ENCODE measurements at places on chromosomes 4 and X. TPM values are rescaled to one million over a fixed set of nuclear protein-coding genes. Genes with fewer than 3 reads are reported as not detected.
A peak's percentile ranks its signal among the peaks of the same experiment; 100 is the strongest.

GRCh38 chrX:131571348-131571747 lies 27.5 kb downstream of the OR13H1 start:
- DNase-seq, result no peak
- no peaks in the 10 kb centered on the region for H3K4me1 ChIP-seq
- no peak overlapping the region for H3K4me3 ChIP-seq
- no peaks in the 10 kb centered on the region for H3K36me3 ChIP-seq
- peaks cover 26% of the 10 kb centered on the region for H3K27me3 ChIP-seq
- H3K27ac ChIP-seq, result no peak overlapping the region

GRCh38 chr4:163606896-163607691 lies 112.6 kb downstream of the TMA16 start:
- no peak overlapping the region for H3K27ac ChIP-seq
- H3K4me1 ChIP-seq, result no peaks in the 10 kb centered on the region
- H3K36me3 ChIP-seq, result no peaks in the 10 kb centered on the region

- no peak for DNase-seq
- H3K4me3 ChIP-seq, result no peak overlapping the region
- no peak overlapping the region for H3K27ac ChIP-seq
- H3K27me3 ChIP-seq, result no peaks in the 10 kb centered on the region
- H3K36me3 ChIP-seq, result no peaks in the 10 kb centered on the region
These were observed 24.6 kb upstream of the MOB1B start for GRCh38 chr4:70877556-70877955.

GRCh38 chr4:73053076-73053475 lies 16.4 kb downstream of the COX18 start:
- DNase-seq, result no peak
- H3K27ac ChIP-seq, result no peak overlapping the region
- no peak overlapping the region for H3K4me3 ChIP-seq
- H3K27me3 ChIP-seq, result no peaks in the 10 kb centered on the region
- H3K4me1 ChIP-seq, result no peaks in the 10 kb centered on the region

DNA sequence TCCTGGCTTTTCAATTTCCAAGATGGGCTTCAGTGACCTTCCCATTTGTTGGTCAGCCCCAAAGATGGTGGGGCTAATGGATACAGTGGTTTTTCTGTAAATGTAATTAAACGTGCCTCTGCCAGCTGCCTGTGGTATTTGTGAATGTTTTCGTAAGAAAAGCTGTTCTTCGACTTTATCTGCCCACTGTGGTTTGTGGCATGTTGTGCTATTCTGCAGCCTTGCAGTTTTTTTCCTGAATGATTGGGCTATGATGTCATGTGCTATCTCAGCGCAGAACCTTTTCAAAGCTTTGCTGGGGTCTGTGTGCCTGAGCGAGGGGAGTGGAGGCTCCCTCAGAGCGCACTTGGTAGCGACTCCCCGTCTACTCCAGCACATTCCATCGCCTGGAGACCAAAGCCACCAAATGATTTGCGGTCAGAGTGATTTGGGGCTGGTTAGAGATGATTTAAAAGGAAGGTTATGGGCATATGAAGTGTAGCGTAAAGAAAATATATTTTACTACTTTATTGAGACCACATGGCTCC lies 137.5 kb downstream of the PALLD start:
- DNase-seq, result no peak
- no peak overlapping the region for H3K27ac ChIP-seq
- H3K4me1 ChIP-seq, result no peaks in the 10 kb centered on the region
- no peak overlapping the region for H3K4me3 ChIP-seq

- H3K36me3 ChIP-seq, result no peaks in the 10 kb centered on the region
- H3K4me3 ChIP-seq, result no peak overlapping the region
- H3K27me3 ChIP-seq, result peaks cover 6% of the 10 kb centered on the region
- no peak for DNase-seq
These were observed 5.6 kb downstream of the TMEM255A start for GRCh38 chrX:120305531-120306141.

DNA sequence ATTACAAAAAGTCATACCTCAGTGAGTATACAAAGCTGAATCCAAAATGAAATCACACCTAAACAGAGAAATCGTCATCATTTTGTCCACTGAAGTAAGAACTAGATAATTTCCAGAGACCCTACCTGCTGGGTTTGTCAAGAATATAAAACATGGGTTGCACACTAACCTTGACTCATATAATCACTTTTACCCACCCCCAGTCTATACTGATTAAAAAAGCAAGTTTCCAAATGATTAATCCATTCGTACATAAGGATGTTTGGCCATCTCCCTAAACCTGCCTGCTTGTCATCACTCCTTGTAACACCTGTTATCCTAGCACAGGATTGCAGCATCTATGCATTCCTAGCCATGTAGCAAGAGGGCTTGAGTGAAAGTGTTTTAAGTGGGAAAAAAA lies 4.7 kb downstream of the RAP2C start:
- H3K27me3 ChIP-seq, result no peaks in the 10 kb centered on the region
- H3K4me1 ChIP-seq, result no peaks in the 10 kb centered on the region
- H3K27ac ChIP-seq, result no peak overlapping the region
- H3K4me3 ChIP-seq, result no peak overlapping the region
- no peak for DNase-seq

DNA sequence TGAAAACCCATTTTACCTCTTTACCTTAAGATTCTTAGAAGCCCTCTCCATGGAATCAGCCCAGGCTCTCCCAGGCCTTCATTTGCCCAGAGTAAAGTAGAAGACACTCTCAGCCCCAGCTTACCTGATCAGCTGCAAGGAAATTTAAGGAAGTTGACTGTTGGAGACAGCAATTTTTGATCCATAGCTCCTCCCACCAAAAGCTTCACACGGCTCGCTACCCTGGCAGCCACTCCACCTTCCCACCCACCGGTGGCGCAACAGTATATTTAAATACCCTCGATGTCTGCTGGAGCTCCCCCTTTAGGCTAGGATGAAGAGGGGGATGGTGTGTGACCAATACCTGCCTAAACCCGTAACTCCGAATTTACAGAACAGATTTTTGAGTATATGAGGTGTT lies 75.4 kb downstream of the MBNL3 start:
- H3K27ac ChIP-seq, result no peak overlapping the region
- no peaks in the 10 kb centered on the region for H3K4me1 ChIP-seq
- no peaks in the 10 kb centered on the region for H3K36me3 ChIP-seq
- no peaks in the 10 kb centered on the region for H3K27me3 ChIP-seq
- H3K4me3 ChIP-seq, result no peak overlapping the region

DNA sequence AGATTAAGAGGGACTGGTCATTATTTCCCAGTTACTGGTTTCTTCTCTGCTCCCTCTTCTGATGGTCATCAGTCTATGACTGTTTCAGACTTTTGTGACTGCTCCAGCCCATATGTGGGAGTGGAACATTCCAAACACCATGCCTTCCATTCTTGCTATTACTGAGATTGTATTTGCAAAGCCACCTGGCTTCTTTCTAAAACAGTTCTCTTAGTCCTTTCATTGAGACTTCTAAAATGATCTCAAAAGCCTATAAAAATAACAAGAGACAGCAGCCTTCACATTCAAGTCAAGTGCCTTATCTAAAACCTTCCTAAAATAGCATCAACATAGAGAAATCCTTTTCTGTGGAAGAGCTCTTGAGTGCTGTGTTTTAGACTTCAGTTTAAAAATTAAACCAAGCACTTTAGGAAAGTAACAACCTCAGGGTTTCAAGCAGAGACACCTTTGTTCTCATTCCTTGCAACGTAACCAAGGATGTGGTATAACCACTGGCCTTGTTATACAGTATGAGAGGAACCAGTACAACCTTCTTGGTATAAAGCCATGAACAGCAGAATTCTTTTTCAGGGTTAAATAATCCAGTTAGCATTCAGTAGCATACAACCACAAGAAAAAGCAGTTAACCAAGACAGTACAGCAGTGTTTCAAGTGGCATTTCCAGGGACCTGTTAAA lies 97.1 kb downstream of the NFKB1 start:
- no peak overlapping the region for H3K4me3 ChIP-seq
- no peak overlapping the region for H3K27ac ChIP-seq
- peaks cover 44% of the 10 kb centered on the region for H3K36me3 ChIP-seq
- H3K4me1 ChIP-seq, result no peaks in the 10 kb centered on the region

GRCh38 chr4:173493041-173493440 lies 37.0 kb downstream of the HAND2 start:
- no peak overlapping the region for H3K4me3 ChIP-seq
- no peak overlapping the region for H3K27ac ChIP-seq
- H3K36me3 ChIP-seq, result no peaks in the 10 kb centered on the region
- H3K4me1 ChIP-seq, result no peaks in the 10 kb centered on the region

DNA sequence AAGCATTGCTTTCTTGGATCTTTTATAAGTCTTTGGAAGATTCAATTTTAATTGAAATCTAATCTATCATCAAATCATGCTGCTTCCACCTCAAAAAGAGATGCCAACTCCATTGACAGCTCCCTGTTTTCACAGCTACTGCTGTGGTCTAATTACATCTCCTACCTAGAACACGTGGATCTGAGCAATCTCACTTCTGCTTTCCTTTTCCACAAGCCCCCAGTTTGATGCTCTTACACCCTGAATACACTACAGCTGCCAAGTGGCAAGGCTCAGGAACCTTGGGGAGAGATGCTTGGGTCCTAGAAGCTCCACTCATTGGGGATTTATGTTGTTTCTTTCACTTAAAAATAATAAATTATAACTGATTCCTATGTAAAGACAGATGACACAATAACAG lies 172.0 kb downstream of the CFAP299 start:
- H3K4me1 ChIP-seq, result no peaks in the 10 kb centered on the region
- no peak overlapping the region for H3K4me3 ChIP-seq
- H3K36me3 ChIP-seq, result no peaks in the 10 kb centered on the region
- DNase-seq, result no peak

- no peaks in the 10 kb centered on the region for H3K36me3 ChIP-seq
- no peak overlapping the region for H3K4me3 ChIP-seq
- H3K27me3 ChIP-seq, result no peaks in the 10 kb centered on the region
- no peaks in the 10 kb centered on the region for H3K4me1 ChIP-seq
- no peak overlapping the region for H3K27ac ChIP-seq
These were observed 4.6 kb downstream of the EDA2R start for GRCh38 chrX:66634272-66634671.

- H3K4me1 ChIP-seq, result no peaks in the 10 kb centered on the region
- no peak overlapping the region for H3K27ac ChIP-seq
- H3K27me3 ChIP-seq, result peaks cover 37% of the 10 kb centered on the region
- no peak overlapping the region for H3K4me3 ChIP-seq
- no peaks in the 10 kb centered on the region for H3K36me3 ChIP-seq
These were observed 4.1 kb upstream of the ARX start for GRCh38 chrX:25019707-25020390.

GRCh38 chr4:26022346-26023202 lies 108.6 kb downstream of the SMIM20 start:
- peak overlapping the region; percentile 43 for H3K27ac ChIP-seq
- no peaks in the 10 kb centered on the region for H3K36me3 ChIP-seq
- peaks cover 11% of the 10 kb centered on the region for H3K4me1 ChIP-seq
- no peaks in the 10 kb centered on the region for H3K27me3 ChIP-seq

DNA sequence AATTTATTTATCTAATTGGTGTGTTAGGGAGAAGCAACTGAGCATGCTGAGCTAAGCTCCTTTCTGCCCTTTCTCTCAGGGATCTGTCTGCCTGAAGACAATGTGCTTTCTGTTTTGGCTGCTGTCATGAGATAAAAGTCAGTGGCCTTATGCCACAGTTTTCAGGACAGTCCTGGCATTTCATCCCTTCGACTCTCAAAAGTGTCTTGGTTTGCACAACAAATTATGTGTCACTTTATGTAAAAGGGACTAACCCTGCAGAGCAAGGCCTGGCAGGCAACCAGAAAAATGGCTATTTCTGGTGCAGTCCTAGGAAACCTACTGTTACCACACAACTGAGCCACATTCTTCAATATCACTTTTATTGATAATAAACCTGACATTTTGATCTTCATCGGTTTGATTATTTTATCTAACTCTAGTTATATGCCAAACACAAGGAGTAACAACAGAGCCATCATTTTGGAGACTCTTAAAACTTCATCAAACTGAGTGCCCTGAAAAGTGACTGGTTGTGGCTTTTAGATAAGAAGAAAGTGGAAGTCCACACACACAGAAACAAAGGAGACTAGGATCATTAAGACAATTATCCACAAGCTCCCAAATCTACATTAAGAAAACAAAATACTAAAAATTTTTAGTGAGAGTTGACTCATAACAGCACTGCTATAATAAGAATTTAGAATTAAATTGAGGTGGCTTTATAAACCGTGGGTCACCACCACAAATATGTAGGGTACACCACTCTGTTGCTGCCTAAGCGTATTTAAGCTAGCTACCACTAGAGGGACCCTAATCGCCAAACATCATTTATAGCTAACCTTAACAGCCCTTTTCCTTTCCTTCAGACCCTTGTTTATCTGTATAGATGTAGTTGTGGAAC lies 95.9 kb upstream of the PTPN13 start:
- H3K27ac ChIP-seq, result no peak overlapping the region
- no peaks in the 10 kb centered on the region for H3K36me3 ChIP-seq
- H3K4me1 ChIP-seq, result no peaks in the 10 kb centered on the region
- no peaks in the 10 kb centered on the region for H3K27me3 ChIP-seq
- DNase-seq, result no peak

- peak within 1 kb of the TSS; percentile 89 for H3K27ac ChIP-seq
- H3K27me3 ChIP-seq, result no peaks in the 10 kb centered on the region
- no peaks in the 10 kb centered on the region for H3K36me3 ChIP-seq
These were observed at the start of gene ADGRA3 for GRCh38 chr4:22515888-22516541. TSS of gene ADGRA3 (minus strand) at chr4:22516066. CDS start at chr4:22515784, 282 bp downstream.

- DNase-seq, result no peak
- no peaks in the 10 kb centered on the region for H3K4me1 ChIP-seq
- no peaks in the 10 kb centered on the region for H3K27me3 ChIP-seq
- no peaks in the 10 kb centered on the region for H3K36me3 ChIP-seq
These were observed 6.9 kb downstream of the ANXA10 start for GRCh38 chr4:168099195-168099594.

GRCh38 chrX:124388562-124388961 lies 42.2 kb downstream of the SH2D1A start:
- H3K36me3 ChIP-seq, result no peaks in the 10 kb centered on the region
- no peaks in the 10 kb centered on the region for H3K27me3 ChIP-seq

GRCh38 chr4:98199247-98199646 lies 56.0 kb upstream of the STPG2 start:
- H3K27me3 ChIP-seq, result no peaks in the 10 kb centered on the region
- H3K4me1 ChIP-seq, result no peaks in the 10 kb centered on the region
- H3K4me3 ChIP-seq, result no peak overlapping the region
- DNase-seq, result no peak
- no peak overlapping the region for H3K27ac ChIP-seq
- no peaks in the 10 kb centered on the region for H3K36me3 ChIP-seq

GRCh38 chr4:67922697-67923096 lies 38.9 kb upstream of the TMPRSS11D start:
- H3K4me1 ChIP-seq, result no peaks in the 10 kb centered on the region
- H3K36me3 ChIP-seq, result no peaks in the 10 kb centered on the region
- H3K27me3 ChIP-seq, result no peaks in the 10 kb centered on the region
- no peak for DNase-seq
- H3K4me3 ChIP-seq, result no peak overlapping the region
- no peak overlapping the region for H3K27ac ChIP-seq

- H3K36me3 ChIP-seq, result no peaks in the 10 kb centered on the region
- H3K4me1 ChIP-seq, result no peaks in the 10 kb centered on the region
- H3K27me3 ChIP-seq, result no peaks in the 10 kb centered on the region
- DNase-seq, result no peak
These were observed 155.8 kb upstream of the DGKK start for GRCh38 chrX:50626432-50626831.

GRCh38 chr4:7058792-7059191 lies 9.1 kb downstream of the GRPEL1 start:
- H3K27ac ChIP-seq, result no peak overlapping the region
- no peak for DNase-seq
- peaks cover 2% of the 10 kb centered on the region for H3K36me3 ChIP-seq
- no peaks in the 10 kb centered on the region for H3K27me3 ChIP-seq
- H3K4me1 ChIP-seq, result no peaks in the 10 kb centered on the region

- H3K27me3 ChIP-seq, result no peaks in the 10 kb centered on the region
- DNase-seq, result no peak
These were observed 1093.0 kb upstream of the TENM3 start for GRCh38 chr4:181150191-181150590.

ZNF630 gene
- total RNA-seq, result 1.4 TPM

HELT gene
- total RNA-seq, result not detected

ARHGEF38 gene
- total RNA-seq, result 6.4 TPM

PABPC5 gene
- 0.09 TPM for total RNA-seq

SPANXN4 gene
- total RNA-seq, result not detected

PAGE4 gene
- not detected for total RNA-seq

CFAP99 gene
- 0.46 TPM for total RNA-seq

SLC26A1 gene
- 1.1 TPM for total RNA-seq

All from pancreas (tissue), 10 donors.